A172 (cell line): ENCODE measurements at places on chromosomes 13 and 19. TPM values are rescaled to one million over a fixed set of nuclear protein-coding genes. Genes with fewer than 3 reads are reported as not detected.

DNA sequence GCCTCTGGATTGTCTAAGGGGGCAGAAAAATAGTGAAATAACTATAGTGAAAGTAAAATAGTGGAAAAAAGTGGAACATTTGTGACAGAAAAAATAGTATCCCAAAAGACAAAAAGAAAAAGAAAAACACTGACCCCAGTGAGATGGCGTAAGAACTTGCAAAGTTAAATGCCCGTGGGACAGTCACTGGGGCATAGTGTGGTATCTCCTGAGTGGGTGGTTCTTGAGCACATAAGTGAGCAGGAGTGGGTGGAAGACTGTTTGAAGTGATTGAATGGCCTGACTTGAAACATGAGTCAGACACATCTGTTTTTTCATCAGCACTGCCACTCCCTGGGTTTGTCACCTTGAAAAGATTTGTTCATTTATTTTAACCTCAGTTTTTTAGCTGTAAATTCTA lies 2.5 kb downstream of the ZNF430 start:
- DNase-seq = peak; percentile 57

DNA sequence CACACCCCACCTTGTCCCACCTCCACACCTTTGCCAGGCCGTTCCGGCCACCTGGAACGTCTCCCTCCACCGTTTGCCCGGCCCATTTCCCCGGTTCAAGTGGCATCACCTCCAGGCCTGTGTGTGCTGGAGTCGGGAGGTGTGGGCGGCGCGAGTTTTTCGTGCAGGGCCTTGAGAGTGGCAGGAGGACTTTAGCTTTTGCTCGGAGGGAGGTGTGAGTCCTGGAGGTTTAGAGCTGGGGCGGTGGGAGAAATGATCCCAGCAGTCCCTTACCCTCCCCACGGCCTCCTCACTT lies 4.3 kb upstream of the PALM start:
- DNase-seq = no peak

- no peak for DNase-seq
These were observed 82.1 kb downstream of the ATP8A2 start for GRCh38 chr13:25453850-25454365.

- no peak for DNase-seq
These were observed 1738.2 kb upstream of the MIR17HG start for GRCh38 chr13:89609318-89609717.

DNA sequence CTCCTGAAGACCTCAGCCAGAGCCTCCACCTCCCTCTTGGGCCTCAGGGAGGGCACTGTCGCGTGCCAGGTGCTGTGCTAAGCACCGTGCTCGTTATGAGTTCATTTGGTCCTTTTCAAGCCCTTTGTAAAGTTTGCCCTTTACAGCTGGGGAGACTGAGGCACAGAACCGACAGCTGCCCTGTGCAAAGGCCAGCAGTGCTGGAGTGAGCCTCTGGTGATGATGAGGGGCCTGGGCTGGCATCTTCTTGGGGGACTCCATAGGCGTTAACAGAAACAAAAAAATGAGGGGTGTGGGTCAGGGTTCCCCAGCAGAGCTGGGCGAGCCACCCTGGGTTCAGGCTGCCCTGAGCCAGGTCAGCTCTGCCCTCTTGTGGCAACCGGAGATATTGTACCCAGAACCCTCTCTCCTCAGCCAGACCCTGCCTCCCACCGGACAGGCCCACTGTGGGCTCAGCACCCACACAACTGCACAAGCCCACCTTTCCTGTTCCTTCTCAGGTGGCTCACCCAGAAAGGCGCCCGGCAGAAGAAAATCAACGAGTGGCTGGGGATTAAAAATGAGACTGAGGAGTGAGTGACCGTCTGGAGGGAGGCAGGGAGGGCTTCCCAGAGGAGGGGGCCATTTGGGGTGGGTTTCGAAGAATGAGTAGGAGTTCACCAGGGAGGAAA lies 5.5 kb upstream of the IFI30 start:
- DNase-seq = peak; percentile 38

The DENND1C gene
- 0.17 TPM in 1 of 2 replicates, not detected in the other for total RNA-seq

The LILRB5 gene
- not detected in 2 replicates for total RNA-seq

The IL4I1 gene
- 6.4 and 15.4 TPM in 2 replicates for total RNA-seq

The SIGLEC12 gene
- not detected in 2 replicates for total RNA-seq
